ENCODE measurements at places on chromosomes 12 and 14.
A peak's percentile ranks its signal among the peaks of the same experiment; 100 is the strongest.

DNA sequence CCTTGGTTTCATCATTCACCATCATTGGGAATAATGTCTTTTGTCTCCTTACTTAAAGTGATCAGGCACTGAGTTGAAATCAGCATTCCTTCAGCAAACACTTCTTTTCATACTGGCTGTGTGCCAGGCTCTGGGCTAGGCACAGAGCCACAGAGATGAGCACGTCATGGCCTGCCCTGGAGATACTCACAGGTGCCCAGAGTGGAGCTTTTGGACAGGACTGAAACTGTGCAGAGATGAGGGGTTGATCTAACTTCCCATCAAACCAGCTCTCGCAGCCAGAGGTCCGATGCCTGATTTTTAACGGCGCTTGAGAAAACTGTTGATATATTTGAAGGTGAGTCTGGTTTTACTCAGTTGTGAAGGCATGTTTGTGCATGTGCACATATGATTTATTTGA is 43.1 kb downstream of the CACNA1C start:
- DNase-seq: no peak

- no peak for DNase-seq
Observed at GRCh38 chr12:98419795-98420404, 95.5 kb upstream of the TMPO start.

- no peak for DNase-seq
Observed at GRCh38 chr14:71711619-71712018, 220.6 kb upstream of the RGS6 start.

- DNase-seq: peak; percentile 9
Observed at GRCh38 chr12:52201451-52201839, 9.6 kb upstream of the KRT80 start.

- no peak for DNase-seq
Observed at GRCh38 chr12:71503579-71504391, 64.2 kb downstream of the LGR5 start.

- DNase-seq: no peak
Observed at GRCh38 chr12:82839796-82840195, 153.1 kb downstream of the TMTC2 start.

DNA sequence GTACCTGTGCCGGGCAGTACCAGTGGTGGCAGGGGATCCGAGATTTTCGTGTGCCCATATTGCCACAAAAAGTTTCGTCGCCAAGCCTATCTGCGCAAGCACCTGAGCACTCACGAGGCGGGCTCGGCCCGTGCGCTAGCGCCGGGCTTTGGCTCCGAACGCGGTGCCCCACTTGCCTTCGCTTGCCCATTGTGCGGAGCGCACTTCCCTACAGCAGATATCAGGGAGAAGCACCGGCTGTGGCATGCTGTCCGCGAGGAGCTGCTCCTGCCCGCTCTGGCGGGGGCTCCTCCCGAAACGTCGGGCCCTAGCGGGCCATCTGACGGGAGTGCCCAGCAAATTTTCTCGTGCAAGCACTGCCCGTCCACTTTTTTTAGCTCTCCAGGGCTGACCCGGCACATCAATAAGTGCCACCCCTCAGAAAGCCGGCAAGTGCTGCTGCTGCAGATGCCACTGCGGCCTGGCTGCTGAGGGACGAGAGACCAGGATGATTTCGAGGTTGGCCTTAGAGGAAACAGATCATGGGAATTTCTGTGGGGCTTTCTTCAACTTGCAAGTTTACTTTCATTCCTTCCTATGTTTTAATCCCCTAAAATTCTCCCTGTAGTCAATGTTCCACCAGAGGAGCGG is 1.6 kb downstream of the INSM2 start:
- DNase-seq: no peak

DNA sequence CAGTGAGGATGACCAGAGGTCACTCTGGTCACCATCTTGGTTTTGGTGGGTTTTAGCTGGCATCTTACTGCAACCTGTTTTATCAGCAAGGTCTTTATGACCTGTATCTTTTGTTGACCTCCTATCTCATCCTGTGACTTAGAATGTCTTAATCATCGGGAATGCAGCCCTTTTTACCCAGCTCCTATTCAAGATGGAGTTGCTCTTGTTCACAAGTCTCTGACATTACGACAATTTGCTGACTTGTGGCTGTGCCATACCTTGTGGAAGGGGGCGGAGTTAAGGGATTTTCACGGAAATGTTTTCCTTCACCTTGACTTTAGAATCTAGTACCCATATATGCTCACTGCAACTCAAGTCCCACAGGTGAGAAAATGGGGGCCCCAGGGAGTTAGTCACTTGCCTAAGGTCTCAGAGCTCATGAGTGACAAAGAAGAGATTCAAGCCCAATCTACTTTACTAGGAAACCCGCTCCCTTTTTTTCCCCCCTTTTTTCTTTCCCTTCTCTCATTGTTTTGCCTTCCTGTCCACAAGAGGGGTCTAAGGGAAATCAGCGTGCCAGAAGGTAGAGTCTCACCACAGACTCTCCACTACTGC is 2.7 kb upstream of the MAP1LC3B2 start:
- DNase-seq: no peak

DNA sequence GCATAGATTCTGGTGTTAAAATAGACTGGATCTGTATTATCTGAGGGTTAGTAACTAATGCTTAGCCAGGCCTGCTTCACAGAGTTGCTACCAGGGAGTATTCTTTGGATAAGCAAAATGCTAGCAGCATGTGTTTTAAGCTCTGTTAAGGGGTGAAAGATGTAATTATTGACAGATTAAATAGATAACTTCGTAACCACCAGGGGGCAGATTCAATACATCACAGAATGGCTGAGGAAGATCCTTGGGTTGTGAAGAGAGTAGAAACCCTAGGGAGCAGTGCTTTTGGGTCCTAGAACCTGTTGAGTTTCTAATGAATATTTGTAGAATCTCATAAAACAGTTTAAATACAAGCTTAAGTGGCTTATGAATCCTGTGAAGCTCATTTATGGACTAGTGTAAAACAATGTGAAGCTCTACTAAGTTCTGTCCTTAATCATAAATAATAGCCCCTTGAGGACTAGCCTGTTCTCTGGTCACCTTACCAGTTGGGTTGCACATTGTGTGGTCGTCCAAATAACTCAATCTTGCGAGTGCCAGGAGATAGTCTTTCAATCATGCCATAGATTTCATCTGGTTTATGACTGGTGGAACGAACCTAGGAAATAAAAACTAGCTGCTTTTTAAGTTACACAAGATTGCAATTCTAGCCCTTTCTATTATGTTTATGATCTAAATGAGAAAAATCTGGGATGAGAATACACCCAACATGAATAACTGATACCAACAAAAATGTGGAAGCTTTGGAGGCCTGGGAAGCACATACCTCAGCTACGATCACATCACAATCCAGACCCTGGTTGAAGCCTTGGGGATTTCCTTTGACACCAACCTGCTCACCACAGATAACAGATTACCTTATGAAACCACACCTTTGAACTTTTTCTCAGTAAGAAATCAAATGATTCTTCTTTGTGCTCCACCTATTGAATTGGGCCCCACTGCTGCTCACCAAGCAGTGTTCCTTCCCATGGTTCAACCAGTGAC is 12.3 kb downstream of the METTL3 start:
- DNase-seq: no peak

DNA sequence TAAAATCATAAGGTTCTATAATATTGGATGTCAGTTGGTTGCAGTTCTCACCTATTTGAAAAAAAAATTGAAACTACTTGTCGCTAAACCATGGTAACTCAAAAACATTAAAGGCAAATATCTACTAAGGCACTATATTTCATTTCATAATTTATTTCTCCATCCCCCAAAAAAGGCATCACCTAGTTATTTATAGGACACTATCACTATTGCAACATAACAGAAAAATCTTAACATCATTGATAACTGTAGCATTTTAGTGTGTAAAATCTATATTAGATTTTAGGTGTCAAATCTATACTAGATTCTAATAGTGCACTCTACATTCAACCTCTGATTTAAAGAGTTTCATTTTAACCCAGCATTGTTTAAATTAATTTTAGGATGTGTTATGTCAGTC is 1.7 kb downstream of the SPTSSA start:
- no peak for DNase-seq

DNA sequence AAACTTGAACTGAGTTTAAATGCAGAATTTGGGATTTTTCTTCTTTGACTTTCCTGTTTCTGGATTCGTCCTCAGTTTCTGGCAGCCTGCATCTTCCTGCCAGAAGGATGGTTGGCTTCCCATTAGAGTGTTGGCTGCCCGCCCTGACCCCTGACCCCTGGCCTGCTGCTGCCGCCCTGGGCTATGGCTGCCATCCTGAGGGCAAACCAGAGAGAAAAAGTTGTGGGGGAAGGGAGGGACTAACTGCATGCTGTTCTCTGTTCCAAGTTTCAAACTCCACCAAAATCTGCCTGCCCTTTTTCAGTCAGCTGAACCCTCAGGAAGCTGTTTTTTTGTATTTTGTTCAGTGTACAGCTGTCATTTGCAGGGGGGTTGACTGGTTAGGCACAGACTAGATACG is 48.4 kb downstream of the FNTB start:
- no peak for DNase-seq

- DNase-seq: no peak
Observed at GRCh38 chr12:116700066-116700465, 37.8 kb downstream of the SPRING1 start.

DNA sequence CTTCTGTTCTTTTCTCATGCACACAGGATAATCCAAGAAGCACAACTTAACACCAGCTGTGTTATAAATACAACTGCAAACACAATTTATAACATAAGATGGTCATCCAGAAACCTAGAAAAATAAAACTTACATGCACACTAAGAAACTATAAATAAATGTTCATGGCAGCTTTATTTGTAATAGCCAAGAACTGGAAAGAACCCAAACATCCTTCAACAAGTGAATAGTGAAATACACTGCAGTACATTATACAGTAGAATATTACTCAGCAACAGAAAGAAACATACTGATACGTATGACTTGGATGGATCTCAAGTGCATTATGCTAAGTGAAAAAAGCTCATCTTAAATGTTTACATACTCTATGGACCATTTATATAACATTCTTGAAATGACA is 132.7 kb downstream of the SPTSSA start:
- DNase-seq: no peak

GRCh38 chr12:31736472-31736871 is 7.7 kb upstream of the AMN1 start:
- no peak for DNase-seq

DNA sequence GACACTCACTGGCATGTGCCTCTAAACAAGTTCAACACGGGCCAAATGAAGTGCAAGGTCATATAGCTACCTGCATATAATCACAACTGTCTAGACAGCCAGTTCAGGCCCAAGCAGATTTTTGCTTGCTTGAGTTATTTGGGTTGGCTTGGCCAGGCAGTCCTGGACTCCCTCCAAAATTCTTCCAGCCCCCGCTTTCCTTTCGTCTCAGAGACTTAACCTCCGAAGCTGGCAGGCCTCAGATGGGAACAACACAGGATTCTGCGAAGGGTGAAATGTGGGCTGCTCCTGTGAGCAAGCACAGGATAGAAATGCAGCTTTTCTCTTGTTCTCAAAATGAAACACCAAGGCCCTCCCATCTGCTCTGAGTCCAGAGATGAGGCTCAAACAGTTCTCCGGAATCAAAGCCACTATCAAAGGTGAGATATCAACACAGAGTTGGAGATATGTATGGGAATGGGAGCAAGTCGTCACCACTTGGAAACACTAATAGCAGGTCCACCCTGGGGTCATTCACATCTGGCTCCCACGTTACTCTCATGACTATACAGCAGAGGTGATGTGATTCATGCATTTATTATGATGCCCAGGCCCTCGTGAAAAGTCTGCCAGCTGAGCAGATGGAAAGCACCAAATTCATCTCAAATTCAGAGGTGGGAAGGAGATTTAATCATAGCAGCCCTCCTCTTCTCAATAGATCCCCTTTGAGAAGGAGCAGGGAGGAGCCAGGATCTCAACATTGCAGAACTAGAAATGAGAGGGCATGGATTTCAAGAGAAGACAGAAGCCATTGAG is 389.8 kb downstream of the NUAK1 start:
- peak; percentile 71 for DNase-seq

- no peak for DNase-seq
Observed at GRCh38 chr14:100656996-100657395, 69.7 kb upstream of the DLK1 start.

GRCh38 chr14:75226755-75227544 is 50.5 kb upstream of the TMED10 start:
- no peak for DNase-seq

- DNase-seq: peak; percentile 83
Observed at GRCh38 chr12:124626971-124627411, 59.6 kb upstream of the NCOR2 start.

- DNase-seq: no peak
Observed at GRCh38 chr12:13606290-13606689, 375.1 kb downstream of the GRIN2B start.

- peak; percentile 55 for DNase-seq
Observed at GRCh38 chr12:50690925-50691324, 73.0 kb upstream of the ATF1 start.

DNA sequence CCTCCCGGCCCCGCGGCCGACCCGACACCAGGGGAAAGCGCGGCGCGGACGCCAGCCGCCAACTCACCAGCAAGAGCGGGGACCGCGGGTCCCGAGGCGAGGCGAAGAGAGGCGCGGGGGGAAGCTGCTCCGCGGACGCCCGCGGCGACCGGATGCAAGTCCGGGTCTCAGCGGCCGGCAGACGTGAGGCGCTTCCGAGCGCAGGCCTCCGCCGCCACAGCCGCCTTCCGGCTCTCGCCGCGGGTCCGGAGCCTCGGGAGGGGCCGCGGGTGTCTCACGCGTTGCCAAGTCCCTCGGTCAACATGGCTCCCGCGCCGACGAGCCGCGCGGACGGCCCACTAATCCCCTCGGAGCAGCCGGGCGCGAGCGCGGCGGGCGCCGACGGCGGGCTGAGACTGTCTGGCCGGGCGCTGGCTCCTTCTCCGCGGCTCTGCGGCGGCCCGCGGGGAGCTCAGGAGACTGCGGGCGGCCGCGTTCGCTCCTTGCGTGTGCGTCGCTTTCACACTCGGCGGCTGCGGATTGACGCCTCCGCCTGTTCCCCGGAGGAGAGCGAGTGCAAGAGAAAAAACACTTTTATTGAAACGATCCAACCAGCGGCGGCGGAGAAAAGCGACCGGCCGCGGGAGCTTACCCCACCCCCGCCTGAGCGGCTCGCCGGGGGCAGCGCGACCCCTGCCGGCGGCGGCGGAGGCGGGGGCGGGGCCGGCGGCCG is at the start of gene CDK17:
TSS of gene CDK17 (minus strand) at position 521 of the 712 bp plus-strand sequence. CDS start 65,603 bp downstream, outside the sequence.
- peak; percentile 92 for DNase-seq

GRCh38 chr12:24780697-24781368 is 168.1 kb downstream of the BCAT1 start:
- DNase-seq: no peak

GRCh38 chr12:71749666-71750065 is 5.0 kb upstream of the RAB21 start:
- no peak for DNase-seq

- peak; percentile 99 for DNase-seq
Observed at GRCh38 chr12:123633379-123634141, at the start of the genes EIF2B1 and GTF2H3. TSS of gene EIF2B1 (minus strand) at chr12:123633686. CDS start at chr12:123633557, 129 bp downstream. TSS of gene GTF2H3 (plus strand) at chr12:123633829. CDS start at chr12:123633860, 31 bp downstream.
